CD4-positive, alpha-beta T cell treated with Interleukin-21 for 1 hour (primary cell): ENCODE measurements at places on chromosomes 6 and 20.

- DNase-seq = no peak
Measured at GRCh38 chr6:85462673-85463072, 12.8 kb downstream of the NT5E start.

GRCh38 chr20:53623134-53623453 lies 29.5 kb upstream of the ZNF217 start:
- DNase-seq = no peak

DNA sequence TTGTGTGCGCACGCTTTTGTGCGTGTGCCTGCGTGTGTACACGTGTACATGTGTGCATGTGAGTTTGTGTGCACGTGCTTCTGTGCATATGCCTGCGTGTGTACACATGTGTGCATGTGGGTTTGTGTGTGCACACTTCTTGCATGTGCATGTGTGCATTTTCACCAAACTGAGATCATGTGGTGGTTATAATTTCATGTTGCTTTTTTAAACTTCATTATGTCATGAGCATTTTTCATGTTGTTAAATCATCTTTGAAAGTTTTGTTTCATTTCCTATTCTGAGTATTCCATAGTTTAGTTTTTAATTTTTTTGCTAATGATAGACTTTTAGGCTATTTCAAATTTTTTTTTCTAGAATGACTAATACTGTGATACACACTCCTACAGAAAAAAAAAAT lies 6.4 kb upstream of the CST3 start:
- no peak for DNase-seq

- DNase-seq = no peak
Measured at GRCh38 chr20:13024596-13024995, 15.8 kb downstream of the SPTLC3 start.

GRCh38 chr6:125584468-125584939 lies 164.9 kb upstream of the HEY2 start:
- DNase-seq = no peak

GRCh38 chr6:9482030-9482738 lies 932.7 kb downstream of the TFAP2A start:
- DNase-seq = no peak

DNA sequence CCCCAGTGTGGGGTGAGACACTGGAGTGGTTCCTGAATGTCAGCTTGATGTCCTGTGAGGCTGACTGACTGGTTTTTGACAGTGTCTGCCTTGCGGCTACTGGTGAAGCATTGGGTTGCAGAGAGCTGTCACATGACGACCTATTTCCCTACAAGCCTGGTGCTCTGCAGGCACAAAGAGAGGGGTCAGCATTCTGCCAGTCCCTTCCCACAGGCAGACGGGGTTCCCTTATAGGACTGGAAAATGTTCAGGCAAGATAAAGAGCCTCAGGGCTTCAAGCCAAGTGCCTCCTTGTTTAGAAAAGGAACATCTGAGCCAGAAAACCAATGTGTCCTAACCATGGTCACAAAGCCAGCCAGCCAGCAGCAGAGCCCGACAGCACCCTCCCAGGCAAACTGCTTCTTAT lies 11.0 kb downstream of the LY86 start:
- no peak for DNase-seq

GRCh38 chr20:58890518-58891085 lies 38.1 kb downstream of the GNAS start:
- DNase-seq = peak; percentile 78

GRCh38 chr6:79733388-79733787 lies 102.3 kb downstream of the SH3BGRL2 start:
- no peak for DNase-seq

GRCh38 chr6:10561611-10562199 lies 40.6 kb downstream of the GCNT2 start:
- no peak for DNase-seq

DNA sequence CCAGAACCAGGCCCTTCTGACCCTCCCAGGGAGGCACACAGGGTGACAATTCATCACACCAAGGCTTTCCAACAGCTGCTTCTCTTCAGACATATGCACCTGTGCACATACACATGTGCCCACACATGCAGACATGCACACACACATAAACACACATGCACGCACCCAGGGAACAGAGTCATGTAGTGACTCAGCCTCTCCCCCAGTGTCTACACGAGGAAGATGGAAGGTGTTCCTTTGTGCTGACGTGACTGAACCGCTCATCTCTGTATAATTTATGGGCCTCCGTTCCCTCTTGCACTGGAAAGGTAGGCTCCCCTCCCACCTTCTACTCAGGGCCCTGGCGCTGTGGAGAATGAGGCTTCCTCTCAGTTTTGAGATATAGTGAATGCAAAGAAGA lies 23.8 kb upstream of the PLEKHG1 start:
- no peak for DNase-seq

DNA sequence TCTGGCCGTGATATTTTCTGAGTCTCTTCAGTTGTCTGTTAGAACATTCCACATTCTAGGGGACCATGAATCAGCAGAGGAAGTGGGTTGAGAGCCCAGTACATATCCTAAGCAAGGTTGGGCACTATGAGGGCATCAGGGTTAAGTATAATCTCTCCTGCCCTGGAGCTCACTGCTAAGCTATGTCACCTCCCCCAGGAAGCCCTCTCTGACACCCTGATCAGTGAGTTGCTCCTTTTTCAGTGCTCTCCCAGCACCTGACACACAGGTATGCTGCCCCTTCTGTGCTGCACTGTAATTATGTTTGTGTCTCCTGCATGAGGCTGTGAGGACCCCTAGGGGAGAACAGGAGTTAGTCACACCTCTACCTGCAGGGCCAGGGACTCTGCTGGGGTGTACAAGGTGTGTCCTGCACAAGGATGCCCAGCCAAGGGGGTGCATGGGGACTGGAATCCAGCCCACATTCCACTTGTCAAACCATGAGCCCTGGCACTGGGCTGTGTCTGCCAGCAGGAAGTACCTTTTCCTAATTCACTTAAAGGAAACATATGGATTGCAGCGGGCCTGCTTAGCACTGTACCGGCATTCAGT lies 3.9 kb downstream of the RAB44 start:
- DNase-seq = no peak

DNA sequence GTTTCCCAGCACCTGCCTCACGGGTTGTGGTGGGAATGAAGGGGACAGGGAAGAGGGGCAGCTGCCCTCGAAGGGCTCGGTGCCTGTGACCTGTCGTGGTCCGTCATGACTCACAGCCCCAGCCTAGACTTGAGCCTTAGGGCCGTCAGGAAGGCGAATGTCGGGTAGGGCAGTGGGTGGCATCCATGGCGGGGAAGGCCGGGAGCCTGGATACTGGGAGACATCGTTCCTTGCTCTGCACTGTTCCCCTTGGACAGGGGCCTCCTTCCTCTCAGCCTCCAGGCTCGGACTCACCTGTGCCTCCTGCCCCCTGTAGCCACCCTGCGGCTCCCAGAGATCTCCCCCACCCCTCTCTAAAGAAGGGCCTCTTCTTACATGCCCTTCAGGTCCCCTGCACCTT lies 52.2 kb upstream of the APCDD1L start:
- DNase-seq = no peak

GRCh38 chr20:45503403-45503802 lies 12.0 kb downstream of the SPINT3 start:
- no peak for DNase-seq

- DNase-seq = peak; percentile 42
Measured at GRCh38 chr6:135002229-135002844, 52.3 kb downstream of the HBS1L start.

DNA sequence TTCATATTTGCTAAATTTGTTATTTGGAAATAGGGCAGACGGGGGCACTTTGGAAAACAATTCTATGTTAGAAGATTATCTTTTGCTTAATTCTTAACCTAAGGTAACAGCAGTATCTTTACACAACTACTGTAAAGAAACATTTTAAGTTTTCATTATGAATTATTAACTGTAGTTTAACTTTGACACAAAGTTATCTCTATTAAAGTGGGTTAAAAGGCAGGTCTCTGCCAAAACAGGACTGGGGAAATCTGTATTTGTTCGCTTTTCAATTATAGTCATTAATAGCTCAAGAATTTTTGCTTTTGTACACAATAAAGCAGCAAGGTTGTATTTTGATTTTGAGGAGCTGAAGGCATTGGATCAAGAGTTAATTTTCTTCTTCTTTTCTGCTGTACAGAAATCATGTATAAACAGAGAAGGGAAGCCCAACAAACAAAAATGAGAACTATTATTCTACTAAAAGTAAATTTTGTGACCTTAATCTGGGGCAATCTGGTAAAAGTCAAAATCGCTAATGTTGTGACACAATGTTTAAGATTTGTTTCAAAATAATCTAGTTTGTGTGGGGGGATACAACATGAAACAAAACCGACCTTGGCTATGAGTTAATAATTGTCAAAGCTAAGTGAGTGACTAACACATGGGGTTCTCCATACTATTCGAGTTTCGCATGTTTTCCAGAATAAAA lies 2.9 kb downstream of the STAU1 start:
- DNase-seq = no peak

DNA sequence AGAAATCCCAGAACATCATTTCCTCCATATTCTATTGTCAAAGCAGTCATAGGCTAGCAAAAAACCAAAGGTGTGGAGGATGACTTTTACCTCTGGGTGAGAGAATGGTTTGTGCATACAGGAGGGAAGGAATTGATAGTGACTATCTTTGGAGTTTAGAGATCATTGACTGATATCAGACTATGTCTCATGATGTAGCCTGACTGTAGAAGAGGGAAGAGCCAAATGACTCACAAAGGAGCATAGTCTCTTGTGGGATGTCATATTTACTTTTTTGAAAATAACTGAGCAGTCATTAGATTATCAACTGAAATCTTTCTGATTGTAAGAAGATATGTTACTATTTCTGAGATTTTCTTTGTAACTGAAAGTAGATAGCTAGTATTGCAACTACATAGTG lies 158.5 kb downstream of the FLRT3 start:
- DNase-seq = no peak

DNA sequence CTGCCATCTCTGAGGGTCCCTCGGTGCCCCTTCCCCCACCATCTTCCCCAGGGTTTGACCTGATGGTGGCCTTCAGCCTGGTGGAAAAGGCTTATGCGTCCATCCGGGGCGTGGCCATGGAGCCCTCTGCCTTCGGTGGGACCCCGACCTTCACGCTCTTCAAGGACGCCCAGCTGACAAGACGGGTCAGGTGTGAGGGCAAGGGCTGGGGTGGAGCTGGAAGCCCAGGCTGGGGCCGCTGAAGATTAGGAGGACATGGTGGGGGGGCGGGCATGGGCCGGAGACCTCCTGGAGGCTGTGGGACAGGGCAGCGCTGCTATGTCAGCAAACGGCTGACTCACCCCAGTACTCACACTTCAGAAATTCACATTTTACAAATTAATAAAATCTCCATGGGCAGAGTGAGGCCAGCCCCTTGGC lies 23.5 kb downstream of the COL20A1 start:
- no peak for DNase-seq

DNA sequence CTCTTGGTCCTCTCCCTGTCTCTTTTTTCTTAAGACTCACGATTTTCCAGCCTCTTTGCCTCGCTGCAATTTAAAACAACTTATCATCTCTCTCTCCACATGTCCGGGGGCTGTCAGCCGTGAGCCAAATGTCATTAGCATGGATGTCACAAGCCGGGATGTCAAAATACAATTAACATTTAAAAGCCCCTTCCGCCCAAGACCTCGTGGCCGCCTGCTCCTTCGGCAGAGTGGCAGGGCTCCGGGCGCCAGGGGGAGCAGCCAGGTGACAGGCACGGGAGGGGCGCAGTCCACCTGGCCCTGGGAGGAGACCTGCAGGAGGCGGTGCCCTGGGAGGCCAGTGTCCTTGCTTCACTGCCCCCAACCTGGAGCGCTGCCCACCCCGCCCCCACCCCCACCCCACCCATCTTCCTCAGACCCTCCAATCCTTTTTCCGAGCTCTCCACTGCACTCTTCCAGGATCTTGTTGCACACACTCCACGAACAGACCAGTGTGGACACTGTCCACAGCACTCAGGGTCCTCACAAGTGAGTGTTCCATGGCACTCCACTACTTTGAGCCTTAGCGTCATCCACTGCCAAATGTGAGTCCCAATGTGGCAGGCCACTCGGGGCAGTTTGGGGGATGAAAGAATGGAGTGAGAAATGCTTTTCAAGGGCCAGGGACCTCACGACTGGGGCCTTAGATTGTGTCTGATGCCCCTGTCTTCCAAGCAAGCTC lies 5.6 kb upstream of the GRM4 start:
- no peak for DNase-seq

- no peak for DNase-seq
Measured at GRCh38 chr20:1296922-1297321, 30.8 kb downstream of the SNPH start.

DNA sequence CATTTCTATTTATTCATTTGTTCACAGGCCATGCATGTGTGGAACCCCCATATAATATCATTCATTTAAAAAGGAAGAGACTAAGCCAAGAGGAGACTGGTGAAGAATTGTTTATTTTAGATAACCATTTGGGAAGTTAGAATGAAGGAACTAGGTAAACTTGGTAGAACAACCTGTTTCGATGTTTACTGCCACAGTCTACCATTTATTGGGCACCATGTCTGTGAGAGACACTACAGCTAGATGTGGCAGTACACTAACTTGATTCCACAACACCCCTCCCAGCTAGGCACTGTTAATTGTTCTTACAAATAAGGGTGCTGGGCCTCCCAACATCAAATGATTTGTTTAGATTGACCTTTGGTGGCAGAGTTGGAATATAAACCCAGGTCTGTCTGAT lies 592.4 kb downstream of the EPM2A start:
- DNase-seq = no peak

DNA sequence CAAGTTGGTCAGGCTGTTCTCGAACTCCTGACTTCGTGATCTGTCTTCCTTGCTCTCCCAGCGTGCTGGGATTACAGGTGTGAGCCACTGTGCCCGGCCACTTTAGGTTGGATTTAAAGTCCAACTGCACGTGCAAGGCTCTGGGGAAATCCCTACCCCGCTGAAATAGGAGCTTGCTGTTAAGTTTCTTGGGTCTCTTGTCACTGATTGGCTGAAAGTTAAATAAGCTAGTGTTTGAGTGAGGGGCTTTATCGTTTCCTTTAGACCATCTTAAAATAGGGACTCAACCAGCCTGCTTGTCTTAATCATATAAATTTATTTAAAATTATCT lies 11.1 kb upstream of the SERINC1 start:
- DNase-seq = no peak

DNA sequence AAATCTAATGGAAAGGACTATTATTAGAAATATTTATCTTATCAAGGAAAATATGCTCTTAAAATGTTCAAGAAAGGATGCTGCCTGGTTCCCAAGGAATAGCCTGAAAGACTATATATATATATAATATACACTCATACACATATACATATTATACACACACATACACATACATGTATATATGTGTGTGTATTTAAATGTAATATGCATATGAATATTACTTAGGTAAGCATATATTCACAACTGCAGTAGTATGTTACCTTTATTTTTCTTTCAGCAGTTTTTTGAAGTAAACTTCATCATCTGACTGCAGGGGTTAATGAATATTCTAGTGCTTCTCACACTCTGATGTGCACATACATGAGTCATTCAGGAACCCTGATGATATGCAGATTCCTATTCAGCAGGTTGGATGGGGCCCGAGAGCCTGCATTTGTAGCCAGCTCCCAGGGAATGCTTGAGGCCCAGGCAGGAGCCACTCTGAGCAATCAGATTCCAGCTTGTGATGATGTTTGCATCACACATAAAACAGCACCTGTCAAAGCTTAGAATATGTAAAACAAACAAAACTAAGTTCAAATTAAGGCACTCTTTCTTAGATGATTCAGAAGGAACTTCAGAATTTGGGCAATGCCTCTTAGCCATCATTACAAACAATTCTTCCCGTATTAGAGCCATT lies 16.1 kb downstream of the MYLK4 start:
- DNase-seq = no peak
